ENCODE measurements at places on chromosomes 1 and 21. TPM values are rescaled to one million over a fixed set of nuclear protein-coding genes. Genes with fewer than 3 reads are reported as not detected.

The OR6F1 gene
- polyA plus RNA-seq = not detected

The SLC26A9 gene
- polyA plus RNA-seq = not detected

The CD52 gene
- polyA plus RNA-seq = 239 TPM

The RIMKLA gene
- 0.35 TPM for polyA plus RNA-seq

The ZNF670 gene
- 3.1 TPM for polyA plus RNA-seq

The OR2L3 gene
- not detected for polyA plus RNA-seq

The RGSL1 gene
- not detected for polyA plus RNA-seq

The MTF2 gene
- 14.1 TPM for polyA plus RNA-seq

The OR11L1 gene
- not detected for polyA plus RNA-seq

The SPATA46 gene
- polyA plus RNA-seq = not detected

The FMO3 gene
- polyA plus RNA-seq = 4.5 TPM

The IL20 gene
- not detected for polyA plus RNA-seq

The SPOCD1 gene
- 0.46 TPM for polyA plus RNA-seq

The CFAP141 gene
- polyA plus RNA-seq = not detected

The CD34 gene
- polyA plus RNA-seq = 26.3 TPM

The PLPPR4 gene
- 0.32 TPM for polyA plus RNA-seq
